Daoy (cell line): ENCODE measurements at places on chromosomes 1 and 21.
A peak's percentile ranks its signal among the peaks of the same experiment; 100 is the strongest.

- no peak for DNase-seq
Observed at GRCh38 chr1:226943927-226944326, 3.8 kb downstream of the COQ8A start.

DNA sequence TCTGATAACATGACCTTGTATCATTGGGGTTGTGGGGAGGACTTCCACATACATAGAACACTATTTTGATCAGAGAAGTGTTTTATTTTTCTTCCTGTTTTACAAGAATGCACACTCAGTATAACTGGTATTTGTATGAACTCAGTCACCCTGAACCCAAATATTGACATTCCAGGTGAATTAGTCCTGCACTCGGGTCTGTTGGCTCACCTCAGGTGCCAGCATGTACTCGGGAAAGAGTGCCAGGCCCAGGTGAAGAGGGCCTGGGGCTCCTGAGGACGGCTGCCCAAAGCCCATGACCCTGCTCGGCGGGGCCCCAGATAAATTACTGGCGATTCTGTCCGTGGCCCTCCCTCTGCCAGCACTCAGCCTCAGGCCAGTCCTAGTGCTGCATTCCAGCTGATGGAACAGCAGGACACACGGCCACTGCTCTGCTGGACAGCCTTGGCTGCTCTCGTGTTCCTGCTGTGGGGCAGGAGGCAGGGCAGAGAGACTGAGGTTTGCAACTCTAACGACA lies 75.4 kb upstream of the TMPRSS2 start:
- DNase-seq = no peak

GRCh38 chr1:47924270-47925048 lies 72.7 kb downstream of the TRABD2B start:
- no peak for DNase-seq

GRCh38 chr1:25183126-25183980 lies 48.9 kb downstream of the SYF2 start:
- DNase-seq = no peak

DNA sequence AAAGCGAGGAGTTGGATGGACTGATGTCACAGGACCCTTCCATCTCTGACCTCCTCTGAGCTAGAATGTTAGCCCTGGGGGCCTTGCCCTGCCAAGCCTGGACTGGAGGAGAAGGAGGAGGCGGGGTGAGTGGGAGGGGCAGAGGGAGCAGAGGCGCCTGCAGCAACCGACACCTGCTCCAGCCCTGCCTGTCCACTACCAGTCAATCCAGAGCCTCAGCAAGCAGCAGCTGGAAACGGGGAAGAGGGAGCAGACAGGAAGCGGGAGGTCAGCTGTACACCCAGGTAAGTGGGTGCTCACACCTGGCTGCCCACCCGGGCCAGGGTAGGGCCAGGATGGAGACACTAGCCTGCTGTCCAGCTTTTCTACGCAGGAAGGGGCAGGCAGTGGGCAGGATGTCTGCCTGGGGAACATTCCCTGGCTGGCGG lies at the start of gene IGFN1:
TSS of gene IGFN1 (plus strand) at position 201 of the 428 bp plus-strand sequence. CDS start 2,470 bp downstream, outside the sequence.
- DNase-seq = peak; percentile 17

DNA sequence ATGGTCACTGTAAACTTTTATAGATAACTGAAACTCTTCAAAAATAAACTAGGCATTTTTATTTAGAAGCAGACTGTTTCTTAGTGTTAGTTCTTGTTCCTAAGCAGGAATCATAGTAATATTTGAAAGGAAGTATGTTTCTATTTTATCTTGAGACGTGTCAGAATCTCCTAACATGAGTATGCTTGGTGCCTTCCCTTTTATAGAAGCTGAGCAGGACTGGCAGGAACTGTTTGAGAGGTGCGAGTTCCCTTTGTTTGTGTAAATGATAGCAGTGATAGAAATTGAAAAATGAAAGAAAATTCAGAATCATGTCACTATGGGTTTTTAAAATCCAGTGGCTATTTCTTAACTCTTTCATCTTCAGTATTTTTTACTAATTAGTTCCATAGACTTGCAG lies 56.9 kb downstream of the LRRC8D start:
- no peak for DNase-seq

GRCh38 chr1:115210302-115210711 lies 121.0 kb upstream of the TSPAN2 start:
- peak; percentile 44 for DNase-seq

GRCh38 chr1:119779869-119780356 lies 11.2 kb upstream of the HMGCS2 start:
- DNase-seq = no peak

DNA sequence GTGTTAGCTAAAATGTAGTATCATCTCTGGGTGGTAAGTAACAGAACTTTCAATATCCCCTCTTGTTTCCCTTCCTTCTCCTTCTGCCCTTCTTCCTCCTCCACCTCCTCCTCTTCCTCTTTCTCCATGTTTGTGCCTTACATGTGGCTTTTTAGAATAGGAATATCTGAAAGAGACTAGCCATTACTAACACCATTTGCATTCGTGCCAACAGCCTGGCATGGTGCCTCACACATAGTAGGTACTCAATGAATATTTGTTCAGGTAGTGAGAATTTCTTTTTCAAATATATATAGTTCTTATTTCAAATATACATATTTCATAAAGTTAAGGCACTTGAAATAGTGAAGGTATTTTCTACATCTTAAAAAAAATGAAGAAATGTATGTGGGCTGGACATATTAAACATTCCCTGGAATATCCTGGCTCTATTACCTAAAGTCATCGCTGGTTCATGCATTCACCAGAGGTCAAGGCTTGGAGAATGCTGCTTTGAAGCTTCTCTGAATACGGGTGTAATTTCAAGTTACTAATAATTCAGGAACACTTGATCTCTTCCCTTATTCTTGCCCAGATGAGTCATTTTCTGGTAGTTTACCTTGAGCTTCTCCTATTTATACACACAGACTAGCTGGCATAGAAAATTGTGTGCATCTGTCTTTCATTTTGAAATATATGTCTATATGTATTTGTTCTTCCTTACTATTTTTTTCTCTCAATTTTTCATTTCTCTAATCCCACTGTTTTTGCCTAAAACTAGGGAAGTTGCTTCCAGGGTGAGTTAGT lies 319.4 kb downstream of the TGFB2 start:
- DNase-seq = peak; percentile 35

DNA sequence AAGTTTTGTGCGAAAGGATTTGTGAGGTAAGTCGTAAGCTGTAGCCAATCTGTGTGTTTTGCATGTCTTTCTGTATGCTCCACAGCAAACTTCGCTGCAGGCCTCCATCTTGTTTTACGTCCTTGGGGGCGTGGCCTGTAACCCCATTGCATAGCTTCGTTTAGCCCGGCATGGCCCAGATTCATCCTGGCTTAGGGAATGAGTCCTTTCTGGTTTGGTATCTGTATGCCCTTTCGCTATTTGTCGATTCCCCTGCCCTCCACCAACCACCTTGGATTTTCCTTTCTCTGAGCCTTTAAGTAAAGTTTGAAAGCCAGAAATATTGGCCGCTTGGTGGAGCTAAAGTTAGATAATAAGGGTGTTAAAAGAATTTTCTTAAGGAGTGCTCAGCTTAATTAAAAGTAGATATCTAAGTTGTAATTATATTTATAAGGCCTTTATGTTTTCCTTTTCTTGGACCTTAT lies 1.1 kb downstream of the THEM4 start:
- DNase-seq = peak; percentile 41

DNA sequence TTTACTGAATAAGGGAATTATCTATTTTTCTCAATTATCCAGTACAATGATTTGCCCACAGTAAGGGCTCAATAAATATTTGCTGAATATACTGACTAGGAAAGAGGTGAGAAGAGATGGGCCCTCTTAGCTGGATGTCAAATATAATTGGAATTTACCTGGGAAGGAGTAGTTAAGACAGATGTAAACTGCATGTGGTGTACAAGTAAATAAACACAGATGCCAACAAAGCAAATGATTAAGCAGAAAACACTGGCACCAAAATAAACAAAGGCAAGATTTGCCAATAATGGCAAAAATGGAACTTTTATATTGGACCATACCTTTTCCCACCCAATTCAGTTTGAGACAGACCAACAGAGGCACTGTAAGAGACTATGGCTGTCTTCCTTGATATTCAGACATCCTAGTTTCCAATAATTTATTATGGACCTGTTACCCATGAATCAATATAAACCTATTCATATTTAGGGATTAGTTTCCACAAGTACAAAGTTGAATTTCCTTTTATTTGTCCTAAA lies 7.4 kb downstream of the PNRC2 start:
- no peak for DNase-seq

- DNase-seq = no peak
Observed at GRCh38 chr21:44315691-44316203, 15.9 kb downstream of the PFKL start.

DNA sequence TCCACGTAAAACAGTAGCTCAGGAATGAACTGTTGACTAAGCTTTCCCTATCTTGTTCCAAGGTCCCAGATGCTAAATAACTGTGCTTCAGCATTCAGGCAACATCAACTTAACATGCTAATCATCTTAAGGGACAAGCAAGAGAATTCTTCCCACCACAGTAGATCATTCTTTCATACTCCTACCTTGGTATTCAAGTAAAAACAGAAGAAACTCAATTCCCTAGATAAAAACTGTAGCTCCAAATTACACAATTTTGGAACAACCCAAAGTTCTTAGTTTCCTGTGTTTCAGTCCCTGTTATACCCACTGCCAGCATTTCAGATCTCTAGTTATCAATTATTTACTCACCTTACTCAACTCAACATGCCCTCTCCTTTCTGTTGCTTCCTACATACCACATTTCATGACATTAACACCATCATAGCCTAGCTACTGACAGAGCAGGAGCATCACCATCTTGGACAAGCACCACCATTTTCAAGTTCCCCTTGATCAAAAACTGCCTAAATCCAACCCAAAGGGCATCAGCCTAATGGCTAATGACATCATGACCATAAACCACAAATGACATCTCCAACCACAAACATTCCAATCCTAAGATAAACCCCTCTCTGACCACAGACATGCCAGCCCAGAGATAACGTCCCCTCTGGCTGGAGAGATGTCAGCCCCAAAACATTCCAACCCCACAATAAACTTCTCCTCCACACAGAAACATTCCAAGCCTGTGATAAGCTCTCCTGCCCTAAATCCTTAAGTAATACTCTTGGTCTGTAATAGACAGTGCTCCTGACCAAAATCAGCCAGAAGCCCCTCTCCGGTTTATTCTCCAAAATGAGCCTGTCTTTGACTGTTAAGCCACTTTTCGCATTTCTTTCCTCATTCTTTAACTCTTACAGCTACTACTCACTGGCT lies 191.2 kb downstream of the RERE start:
- peak; percentile 95 for DNase-seq

GRCh38 chr1:111669268-111669667 lies 49.7 kb downstream of the RAP1A start:
- no peak for DNase-seq

GRCh38 chr1:56577406-56578137 lies 1.8 kb downstream of the PLPP3 start:
- DNase-seq = no peak

DNA sequence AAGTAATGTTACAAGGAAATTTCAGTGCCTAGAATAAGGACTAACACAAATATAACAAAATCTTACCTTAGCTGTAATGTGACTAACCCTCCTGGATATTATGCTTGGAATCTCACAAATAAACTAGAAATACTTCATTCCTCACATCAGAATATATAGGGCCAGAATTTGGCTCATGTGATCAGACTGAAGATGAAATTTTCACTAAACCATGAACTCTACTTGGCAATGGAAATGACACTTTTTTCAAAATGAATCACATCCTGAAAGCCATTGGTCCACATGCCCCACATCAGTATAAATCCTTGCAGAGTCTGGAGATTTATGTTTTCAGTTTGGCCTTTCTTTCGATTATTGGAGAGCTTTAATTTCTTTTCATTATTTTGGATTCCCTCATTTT lies 227.8 kb downstream of the NRIP1 start:
- no peak for DNase-seq

DNA sequence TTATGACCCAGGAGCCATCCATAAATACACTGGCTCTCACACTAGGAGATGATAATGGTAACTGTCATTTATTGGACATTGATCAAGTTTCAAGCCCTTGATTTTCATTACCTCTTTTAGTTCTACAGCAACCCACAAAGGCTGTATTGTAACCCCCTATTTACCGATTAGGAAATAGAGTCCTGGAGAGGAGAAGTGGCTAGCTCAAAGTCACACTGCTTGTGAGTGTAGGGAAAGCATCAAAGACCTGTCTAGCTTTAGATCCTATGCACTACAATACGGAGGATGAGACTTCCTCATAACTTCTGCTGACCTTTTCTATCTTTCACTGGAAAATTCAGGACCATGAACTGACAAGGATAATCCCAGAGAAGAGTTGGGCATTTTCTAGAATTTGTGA lies 115.2 kb downstream of the LMX1A start:
- no peak for DNase-seq

DNA sequence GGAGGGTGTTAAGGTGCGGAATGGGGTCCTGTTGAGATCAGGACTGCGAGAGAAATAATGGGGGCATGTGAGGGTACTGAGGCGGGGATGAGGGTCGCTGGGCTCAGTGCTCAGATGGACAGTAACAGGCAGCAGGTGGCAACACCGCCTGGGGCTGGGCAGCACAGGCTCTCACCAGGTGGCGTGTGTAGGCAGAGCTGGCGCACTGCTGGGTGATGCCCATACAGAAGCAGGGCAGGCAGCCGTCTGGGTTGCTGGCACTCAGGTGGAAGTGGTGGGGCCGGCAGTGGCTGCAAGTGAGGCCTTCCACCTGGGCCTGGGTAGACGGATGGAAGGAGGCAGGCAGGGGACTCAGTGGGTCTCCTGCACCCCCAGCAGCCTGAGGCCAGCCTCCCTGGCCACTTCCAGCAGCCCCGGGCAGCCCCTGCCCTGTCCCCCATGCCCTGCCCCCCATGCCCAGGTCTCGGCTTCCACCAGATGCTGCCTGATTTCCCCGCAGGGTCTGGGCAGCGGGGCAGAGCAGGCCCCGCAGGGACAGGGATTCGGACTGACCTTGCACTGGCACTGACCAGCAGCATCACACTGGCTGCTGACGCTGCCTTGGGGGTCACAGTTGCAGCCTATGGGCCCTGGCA lies 60.5 kb downstream of the LDLRAD2 start:
- DNase-seq = no peak

DNA sequence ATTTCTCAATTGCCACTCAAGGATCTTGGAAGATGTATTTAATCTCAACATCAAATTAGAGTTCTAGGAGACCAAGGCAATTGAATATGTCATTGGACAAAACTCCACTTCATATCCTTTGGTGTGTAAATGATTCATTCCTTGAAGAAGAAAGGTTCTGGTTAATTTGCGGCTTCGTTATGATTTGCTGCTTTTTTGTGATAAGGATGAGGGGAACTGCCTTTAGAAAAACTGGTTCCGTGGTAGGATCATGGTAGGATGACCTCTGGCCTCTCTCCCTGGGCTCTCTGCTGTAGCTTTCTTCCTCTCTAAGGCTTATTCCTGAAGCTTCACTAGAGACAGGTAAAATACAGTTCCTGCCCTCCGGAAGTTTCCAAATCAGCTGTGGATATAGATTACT lies 51.5 kb upstream of the ERRFI1 start:
- peak; percentile 75 for DNase-seq

GRCh38 chr21:42777064-42777756 lies 102.1 kb downstream of the WDR4 start:
- DNase-seq = peak; percentile 49

- DNase-seq = no peak
Observed at GRCh38 chr1:248183996-248184395, 9.4 kb downstream of the OR2M2 start.

GRCh38 chr1:119805746-119806145 lies 5.5 kb downstream of the REG4 start:
- DNase-seq = no peak
